ENCODE measurements at places on chromosomes 13 and 19.

- no peak for DNase-seq
Observed at GRCh38 chr13:31846961-31847752, 107.8 kb downstream of the RXFP2 start.

- no peak for DNase-seq
Observed at GRCh38 chr19:18635831-18636182, 1.0 kb upstream of the KLHL26 start.

DNA sequence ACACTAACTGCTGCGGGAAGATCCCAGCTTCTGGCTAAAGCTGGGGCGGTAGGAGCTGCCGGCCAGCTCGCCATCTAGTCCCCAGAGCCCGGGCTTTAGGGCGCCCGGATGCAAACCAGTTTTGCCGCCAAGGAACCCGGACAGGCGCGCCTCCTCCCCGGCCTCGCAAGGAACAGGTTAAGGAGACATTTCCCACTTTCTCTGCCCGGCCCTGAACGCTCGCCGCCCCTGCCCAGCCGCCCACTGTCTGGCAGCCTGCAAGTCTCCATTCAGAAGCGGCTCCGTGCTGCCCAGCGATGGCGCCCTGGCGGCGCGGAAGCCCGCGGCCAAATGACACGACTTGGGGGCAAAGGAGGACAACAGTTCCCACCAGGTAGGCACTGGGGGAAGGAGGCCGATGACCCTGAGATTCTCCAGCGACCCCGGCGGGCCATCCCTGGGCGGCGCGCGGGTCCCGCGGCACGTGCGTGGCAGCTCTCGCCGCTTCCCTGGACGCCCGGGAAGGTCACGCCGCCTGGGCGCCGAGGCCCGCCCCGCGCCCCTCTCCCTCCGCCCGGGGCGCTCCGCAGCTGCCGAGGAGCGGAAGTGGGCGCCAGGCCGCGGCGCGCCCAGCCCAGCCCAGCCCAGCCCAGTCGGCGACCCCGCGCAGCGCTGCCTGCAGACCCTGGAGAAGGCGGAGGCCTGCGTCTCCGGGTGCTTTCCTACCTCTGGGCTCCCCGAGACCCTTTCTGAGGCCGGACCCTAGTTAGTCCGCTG is 42.2 kb upstream of the HNRNPA1L2 start:
- no peak for DNase-seq

- DNase-seq: no peak
Observed at GRCh38 chr13:101399365-101399764, 16.9 kb downstream of the NALCN start.

DNA sequence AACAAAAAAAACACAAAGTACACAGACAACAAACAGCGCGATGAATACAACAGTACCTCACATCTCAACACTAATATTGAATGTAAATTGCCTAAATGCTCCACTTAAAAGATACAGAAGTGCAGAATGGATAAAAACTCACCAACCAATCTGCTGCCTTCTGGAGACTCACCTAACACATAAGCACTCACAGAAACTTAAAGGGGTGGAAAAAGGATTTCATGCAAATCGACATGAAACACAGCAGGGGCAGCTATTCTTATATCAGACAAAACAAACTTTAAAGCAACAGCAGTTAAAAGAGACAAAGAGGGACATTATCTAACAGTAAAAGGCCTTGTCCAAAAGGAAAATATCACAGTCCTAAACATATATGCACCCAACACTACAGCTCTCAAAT is 209.5 kb downstream of the ABCC4 start:
- no peak for DNase-seq

Measured in stimulated activated naive B cell treated with anti-CD40 and anti-IgM and Interleukin-4, amounts not matched to agents 10 μg/mL and 1 μg/mL and 100 μg/mL, for 72 hours (primary cell).